ENCODE measurements at places on chromosomes 4 and X.

DNA sequence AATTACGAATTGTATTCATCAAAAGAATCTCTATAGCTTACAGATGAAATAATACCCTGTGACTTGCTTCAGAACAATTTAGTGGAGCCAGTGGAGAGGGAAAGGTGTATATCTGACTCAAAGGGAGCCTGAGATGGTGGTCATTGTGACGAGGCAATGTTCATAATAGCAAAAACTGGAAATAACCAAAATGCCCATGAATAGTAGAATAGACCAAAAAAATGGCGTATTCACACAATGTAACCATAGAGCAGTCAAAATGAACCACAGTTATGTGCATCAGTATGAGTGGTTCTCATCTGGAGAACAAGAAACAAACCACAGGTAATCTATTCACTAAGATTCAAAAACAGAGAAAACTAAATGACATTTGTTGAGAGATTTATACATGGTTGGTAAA is 125.3 kb upstream of the CLNK start:
- DNase-seq: no peak
- H3K27me3 ChIP-seq: no peaks in the 10 kb centered on the region
- no peak overlapping the region for H3K4me3 ChIP-seq
- H3K27ac ChIP-seq: no peak overlapping the region
- H3K36me3 ChIP-seq: no peaks in the 10 kb centered on the region

- H3K4me3 ChIP-seq: no peak overlapping the region
- DNase-seq: no peak
- no peak overlapping the region for H3K27ac ChIP-seq
- H3K27me3 ChIP-seq: no peaks in the 10 kb centered on the region
These were observed 64.3 kb downstream of the HTRA3 start for GRCh38 chr4:8333726-8334460.

GRCh38 chr4:118772081-118772766 is 63.7 kb downstream of the SEC24D start:
- H3K27me3 ChIP-seq: no peaks in the 10 kb centered on the region
- H3K36me3 ChIP-seq: peaks cover 28% of the 10 kb centered on the region
- no peak overlapping the region for H3K4me3 ChIP-seq
- H3K4me1 ChIP-seq: peaks cover 27% of the 10 kb centered on the region

DNA sequence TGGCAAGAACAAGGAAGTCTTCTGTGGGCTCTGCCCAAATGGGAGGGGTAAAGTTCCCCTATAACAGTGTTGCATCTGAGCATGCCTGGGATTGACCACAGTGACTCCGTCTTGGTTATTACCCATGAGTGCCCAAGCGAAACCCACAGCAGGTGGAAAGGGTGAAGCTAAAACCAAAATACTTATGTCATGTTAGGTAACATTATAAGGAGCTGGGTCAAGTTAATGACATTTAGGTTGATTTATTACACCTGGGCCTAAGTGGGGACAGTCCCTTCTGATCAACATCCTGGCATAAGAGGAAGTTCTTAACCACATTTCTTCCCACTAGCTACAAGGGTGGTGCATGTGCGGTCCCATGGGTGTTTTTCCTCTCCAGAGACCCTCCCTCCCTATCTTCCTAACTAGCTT is 1.3 kb upstream of the ZNF732 start:
- no peaks in the 10 kb centered on the region for H3K36me3 ChIP-seq
- no peak overlapping the region for H3K4me3 ChIP-seq
- H3K4me1 ChIP-seq: no peaks in the 10 kb centered on the region
- H3K27ac ChIP-seq: no peak overlapping the region
- no peaks in the 10 kb centered on the region for H3K27me3 ChIP-seq

- H3K4me3 ChIP-seq: peak overlapping the region; percentile 59
- no peaks in the 10 kb centered on the region for H3K27me3 ChIP-seq
- no peaks in the 10 kb centered on the region for H3K36me3 ChIP-seq
- peak; percentile 77 for DNase-seq
- peaks cover 14% of the 10 kb centered on the region for H3K4me1 ChIP-seq
These were observed 401.8 kb downstream of the RAPGEF2 start for GRCh38 chr4:159504684-159505083.

GRCh38 chr4:118337954-118338353 is 14.8 kb downstream of the PRSS12 start:
- no peaks in the 10 kb centered on the region for H3K27me3 ChIP-seq
- no peak overlapping the region for H3K27ac ChIP-seq
- no peaks in the 10 kb centered on the region for H3K36me3 ChIP-seq

- peaks cover 59% of the 10 kb centered on the region for H3K36me3 ChIP-seq
- DNase-seq: peak; percentile 78
- peak overlapping the region; percentile 96 for H3K27ac ChIP-seq
These were observed 609 bp upstream of the SLC25A6 start for GRCh38 chrX:1392376-1393068.

DNA sequence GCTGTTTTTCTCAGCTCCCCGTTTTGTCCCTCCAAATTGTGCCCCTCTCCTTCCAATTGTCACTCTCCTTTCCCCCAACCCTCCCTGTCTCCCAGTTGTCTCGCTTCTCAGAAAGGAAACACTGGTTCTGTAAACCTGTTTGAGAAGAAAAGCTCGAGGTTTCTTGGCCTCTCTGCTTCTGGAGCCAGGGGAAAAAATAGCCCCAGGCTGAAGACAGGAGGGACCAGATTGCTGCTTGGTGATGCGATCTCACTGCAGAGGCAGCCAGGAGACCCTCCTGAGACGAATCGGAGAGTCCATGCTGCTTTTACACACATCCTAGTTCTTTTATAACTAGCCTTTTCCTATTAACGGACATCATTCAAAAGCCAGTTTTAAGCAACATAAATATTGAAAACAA is 21.2 kb downstream of the TRIML1 start:
- H3K27ac ChIP-seq: no peak overlapping the region
- no peaks in the 10 kb centered on the region for H3K27me3 ChIP-seq
- DNase-seq: no peak
- no peaks in the 10 kb centered on the region for H3K4me1 ChIP-seq
- peaks cover 9% of the 10 kb centered on the region for H3K36me3 ChIP-seq

GRCh38 chrX:75061701-75062100 is 94.4 kb downstream of the ABCB7 start:
- no peak overlapping the region for H3K27ac ChIP-seq
- H3K27me3 ChIP-seq: no peaks in the 10 kb centered on the region
- DNase-seq: no peak
- no peak overlapping the region for H3K4me3 ChIP-seq

- peaks cover 7% of the 10 kb centered on the region for H3K4me1 ChIP-seq
- no peaks in the 10 kb centered on the region for H3K27me3 ChIP-seq
- no peak overlapping the region for H3K27ac ChIP-seq
These were observed 15.6 kb upstream of the TMEM131L start for GRCh38 chr4:153450544-153450917.

DNA sequence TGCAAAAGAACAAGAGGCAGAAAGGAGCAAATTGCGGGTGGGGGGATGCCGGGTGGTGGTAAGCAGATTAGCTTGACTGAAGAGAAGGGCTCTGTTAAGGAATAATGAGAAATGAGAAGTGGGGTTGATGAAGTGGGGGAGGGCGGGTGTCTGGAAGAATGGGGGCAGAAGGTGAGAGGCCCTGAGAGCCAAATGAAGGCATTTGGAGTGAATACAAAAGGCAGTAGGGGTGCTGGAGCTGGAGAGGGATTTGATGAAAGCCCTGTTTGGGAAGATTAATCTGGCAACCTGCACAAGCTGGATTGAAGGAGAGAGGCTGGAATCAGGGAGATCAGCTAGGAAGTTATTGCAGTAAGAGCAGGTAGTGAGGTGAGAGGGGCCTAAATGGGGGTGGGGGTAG is 82.1 kb downstream of the GUCY2F start:
- no peak overlapping the region for H3K4me3 ChIP-seq
- H3K4me1 ChIP-seq: no peaks in the 10 kb centered on the region
- H3K36me3 ChIP-seq: no peaks in the 10 kb centered on the region
- H3K27me3 ChIP-seq: peaks cover 98% of the 10 kb centered on the region
- no peak for DNase-seq
- no peak overlapping the region for H3K27ac ChIP-seq

DNA sequence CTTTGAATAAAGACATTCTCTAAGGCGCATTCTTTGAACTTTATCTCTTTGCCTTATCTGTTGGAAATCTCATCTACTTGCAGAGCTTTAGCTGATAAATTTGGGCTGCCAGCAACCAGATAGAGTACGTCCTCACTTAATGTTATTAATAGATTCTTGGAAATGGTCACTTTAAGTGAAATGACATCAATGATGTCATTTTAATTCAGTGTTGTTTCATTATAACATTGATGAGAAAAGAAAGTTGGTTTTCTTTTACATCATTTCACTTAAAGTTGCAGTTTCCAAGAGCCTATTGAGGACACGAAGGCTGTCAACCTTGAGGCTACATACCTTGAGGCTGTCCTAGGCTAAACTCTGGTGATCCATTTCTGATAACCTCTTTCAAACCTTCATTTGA is 9.3 kb downstream of the TMEM165 start:
- no peak overlapping the region for H3K4me3 ChIP-seq
- H3K27me3 ChIP-seq: no peaks in the 10 kb centered on the region
- H3K27ac ChIP-seq: no peak overlapping the region
- H3K4me1 ChIP-seq: peaks cover 27% of the 10 kb centered on the region
- peaks cover 65% of the 10 kb centered on the region for H3K36me3 ChIP-seq
- no peak for DNase-seq

- no peaks in the 10 kb centered on the region for H3K27me3 ChIP-seq
- H3K27ac ChIP-seq: no peak overlapping the region
- H3K36me3 ChIP-seq: no peaks in the 10 kb centered on the region
- no peak overlapping the region for H3K4me3 ChIP-seq
- no peak for DNase-seq
These were observed 127.5 kb upstream of the AFF2 start for GRCh38 chrX:148372925-148373324.

DNA sequence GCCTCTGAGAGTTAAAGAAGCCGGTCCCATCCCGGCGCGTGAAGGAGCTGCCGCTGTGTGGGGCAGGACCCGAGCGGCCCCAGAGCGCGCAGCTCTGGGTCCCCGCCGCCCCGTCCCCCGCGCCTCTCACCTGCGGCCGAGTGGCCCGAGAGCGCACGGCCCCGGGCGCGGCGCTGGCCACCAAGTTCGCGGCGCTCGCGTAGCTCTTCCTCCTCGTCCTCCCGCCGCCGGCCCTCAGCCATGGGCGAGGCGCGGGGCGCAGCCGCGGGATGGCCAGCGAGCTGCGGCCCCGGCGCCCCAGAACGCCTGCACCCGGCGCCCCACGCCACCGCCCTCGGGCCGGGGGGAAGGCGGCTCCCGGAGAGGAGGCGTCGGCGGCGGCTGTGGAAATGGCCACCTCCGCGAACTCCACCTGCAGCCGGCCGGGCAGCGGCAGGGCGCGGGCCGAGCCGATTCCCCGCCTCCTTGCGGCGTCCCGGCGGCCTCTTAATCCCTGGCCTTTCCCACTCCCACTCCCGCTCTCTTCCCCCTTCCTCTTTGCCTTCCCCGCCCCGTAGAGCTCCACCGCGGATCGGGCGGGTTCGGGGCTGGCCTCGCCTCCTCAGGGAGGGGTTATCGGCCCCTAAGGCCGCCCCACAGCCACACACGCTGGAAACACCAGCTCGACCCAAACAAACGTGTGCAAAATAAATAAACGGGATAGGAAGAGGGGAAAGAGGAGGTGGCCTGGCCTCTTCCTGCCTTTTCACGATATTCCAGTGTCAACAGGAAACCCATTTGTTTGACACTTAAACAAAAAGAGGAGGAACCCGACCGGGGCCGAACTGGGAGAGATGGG is at the start of gene SH3D19:
Gene SH3D19, minus strand, starts transcription at position 495 of the 838 bp plus-strand sequence. Its CDS starts 253 bp downstream, at position 242.
- peak; percentile 85 for DNase-seq
- no peaks in the 10 kb centered on the region for H3K36me3 ChIP-seq
- peaks cover 49% of the 10 kb centered on the region for H3K4me1 ChIP-seq
- peak within 1 kb of the TSS; percentile 97 for H3K4me3 ChIP-seq
- peak within 1 kb of the TSS; percentile 80 for H3K27ac ChIP-seq

DNA sequence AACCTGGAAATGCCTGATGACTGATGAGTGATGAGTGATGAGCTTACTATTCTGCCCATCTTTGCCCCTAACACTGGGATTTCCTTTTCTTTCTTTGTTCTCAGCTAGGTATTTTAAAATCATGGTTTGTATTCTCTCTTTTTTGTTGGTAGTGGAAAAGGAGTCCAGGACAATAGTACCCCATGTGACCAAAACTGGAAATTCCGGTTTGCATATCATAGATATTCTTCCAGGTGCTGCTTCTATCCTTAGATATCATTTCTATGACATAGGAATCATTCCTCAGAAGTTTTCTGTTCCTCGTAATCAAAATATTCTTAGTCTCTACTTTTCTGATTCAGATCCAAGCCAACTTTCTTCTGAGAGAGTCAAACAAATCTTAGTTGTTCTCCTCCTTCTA is 320.5 kb upstream of the TET2 start:
- H3K27ac ChIP-seq: no peak overlapping the region
- no peak overlapping the region for H3K4me3 ChIP-seq
- DNase-seq: no peak
- H3K27me3 ChIP-seq: no peaks in the 10 kb centered on the region
- no peaks in the 10 kb centered on the region for H3K4me1 ChIP-seq

DNA sequence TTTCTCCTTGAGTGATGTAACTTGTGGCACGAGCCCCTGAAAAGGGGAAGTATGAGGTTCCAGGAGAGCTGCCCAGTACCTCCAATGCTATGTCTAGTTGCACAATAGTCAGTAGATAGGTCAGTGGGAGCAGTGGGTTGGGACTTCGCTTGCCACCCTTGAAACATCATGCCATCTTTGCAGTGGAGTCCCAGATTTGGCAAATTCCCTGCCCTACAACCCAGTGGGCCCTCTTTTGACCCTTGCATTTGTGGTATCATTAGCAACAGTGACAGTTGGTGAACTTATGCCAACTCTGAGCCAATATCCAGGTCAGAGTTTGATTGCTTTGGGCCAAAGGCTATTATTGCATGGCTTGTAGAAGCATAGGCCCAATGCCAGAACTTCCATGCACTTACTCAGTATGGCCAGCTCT is 12.3 kb downstream of the FHL1 start:
- no peak overlapping the region for H3K27ac ChIP-seq
- peaks cover 82% of the 10 kb centered on the region for H3K27me3 ChIP-seq
- DNase-seq: peak; percentile 28
- peaks cover 8% of the 10 kb centered on the region for H3K4me1 ChIP-seq
- H3K36me3 ChIP-seq: no peaks in the 10 kb centered on the region
- H3K4me3 ChIP-seq: no peak overlapping the region

- no peak overlapping the region for H3K27ac ChIP-seq
- no peaks in the 10 kb centered on the region for H3K36me3 ChIP-seq
- no peaks in the 10 kb centered on the region for H3K4me1 ChIP-seq
- no peaks in the 10 kb centered on the region for H3K27me3 ChIP-seq
- DNase-seq: no peak
- H3K4me3 ChIP-seq: no peak overlapping the region
These were observed 55.5 kb upstream of the PCDH18 start for GRCh38 chr4:137587796-137588195.

GRCh38 chr4:31702326-31702725 is 982.2 kb downstream of the PCDH7 start:
- DNase-seq: no peak
- H3K36me3 ChIP-seq: no peaks in the 10 kb centered on the region
- no peaks in the 10 kb centered on the region for H3K27me3 ChIP-seq

GRCh38 chr4:87839592-87839946 is 6.8 kb downstream of the MEPE start:
- DNase-seq: no peak
- H3K36me3 ChIP-seq: no peaks in the 10 kb centered on the region
- no peak overlapping the region for H3K27ac ChIP-seq

- no peaks in the 10 kb centered on the region for H3K4me1 ChIP-seq
- no peak overlapping the region for H3K27ac ChIP-seq
- no peak overlapping the region for H3K4me3 ChIP-seq
- DNase-seq: no peak
- peaks cover 59% of the 10 kb centered on the region for H3K27me3 ChIP-seq
These were observed 282.7 kb upstream of the TAPT1 start for GRCh38 chr4:16508968-16509367.

GRCh38 chr4:163500586-163500985 is 6.1 kb downstream of the TMA16 start:
- DNase-seq: no peak
- peaks cover 24% of the 10 kb centered on the region for H3K4me1 ChIP-seq
- H3K27me3 ChIP-seq: no peaks in the 10 kb centered on the region
- no peaks in the 10 kb centered on the region for H3K36me3 ChIP-seq
- no peak overlapping the region for H3K4me3 ChIP-seq

Data from MCF 10A (cell line).